ENCODE measurements at places on chromosomes 4 and X. TPM values are rescaled to one million over a fixed set of nuclear protein-coding genes. Genes with fewer than 3 reads are reported as not detected.

DNA sequence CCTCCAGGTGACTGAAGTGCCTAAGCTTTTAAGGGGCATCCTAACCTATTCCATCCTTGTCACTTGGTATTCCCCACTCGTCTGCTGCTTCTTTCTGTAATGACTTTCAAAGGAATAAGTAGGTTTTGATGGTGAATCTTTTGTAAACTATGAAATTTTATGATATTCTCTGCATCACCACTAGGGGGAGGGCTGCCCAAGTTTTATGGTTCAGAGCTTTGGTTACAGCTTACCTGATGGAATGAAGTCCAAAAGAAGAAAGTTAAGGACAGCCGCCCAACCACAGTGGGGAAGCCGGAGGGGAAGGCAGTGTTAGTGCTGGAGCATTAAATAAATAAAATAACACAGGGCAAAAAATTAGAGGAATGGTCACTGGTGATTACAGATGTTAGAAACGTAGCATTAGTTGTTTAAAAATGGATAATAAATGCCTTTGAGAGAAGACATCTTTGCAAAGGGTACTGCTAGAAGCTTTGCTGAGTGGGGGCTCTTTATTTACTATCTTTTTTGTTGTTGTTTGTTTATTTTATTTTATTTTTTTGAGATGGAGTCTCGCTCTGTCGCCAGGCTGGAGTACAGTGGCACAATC, 204.9 kb downstream of the GBA3 start:
- no peak overlapping the region for H3K4me3 ChIP-seq
- no peak overlapping the region for H3K27ac ChIP-seq
- no peak for DNase-seq
- no peaks in the 10 kb centered on the region for H3K27me3 ChIP-seq
- no peaks in the 10 kb centered on the region for H3K36me3 ChIP-seq

ASB12 gene
- 2.9 TPM for total RNA-seq

DNA sequence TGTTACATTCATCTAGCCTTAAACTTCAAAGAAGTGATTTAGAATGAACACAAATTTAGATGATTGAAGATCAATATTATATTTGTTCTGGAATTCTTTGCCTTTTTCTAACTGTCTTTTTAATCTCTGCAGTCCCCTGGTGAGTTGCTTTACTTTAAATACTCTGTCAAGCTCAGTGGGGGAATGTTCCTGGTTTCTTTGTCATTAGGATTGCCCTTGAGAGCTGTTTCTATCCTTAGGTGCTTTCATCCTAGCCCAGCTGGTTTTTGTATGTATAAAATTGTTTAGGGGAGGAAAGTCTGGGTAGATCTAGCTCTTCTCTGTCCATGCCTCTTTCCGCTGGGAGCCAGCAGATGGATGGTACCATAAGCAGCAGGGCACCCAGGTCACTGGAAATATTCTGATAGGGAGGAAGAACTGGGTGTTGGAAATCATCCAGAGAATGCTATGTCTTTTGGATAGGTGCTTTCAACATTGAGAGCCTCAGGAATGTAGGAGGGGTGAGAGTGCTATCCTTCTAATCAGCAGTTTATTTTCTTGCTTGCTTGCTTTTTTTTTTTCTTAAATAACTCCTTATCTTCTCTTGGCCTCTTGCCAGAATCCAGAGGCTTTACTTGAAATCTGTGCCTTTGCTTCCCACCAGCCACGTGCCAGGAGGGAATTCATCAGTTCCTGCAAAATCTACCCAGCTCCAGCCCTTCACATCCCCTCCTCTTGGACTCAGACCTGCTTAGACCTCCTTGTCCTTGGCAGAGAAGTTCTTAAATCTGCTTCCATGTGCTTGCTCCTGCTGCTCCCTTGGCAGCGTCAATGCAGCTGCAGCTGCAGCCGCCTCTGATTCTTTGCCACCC, 215.3 kb upstream of the ANXA3 start:
- no peak overlapping the region for H3K27ac ChIP-seq
- no peak for DNase-seq
- no peaks in the 10 kb centered on the region for H3K36me3 ChIP-seq
- no peak overlapping the region for H3K4me3 ChIP-seq
- no peaks in the 10 kb centered on the region for H3K27me3 ChIP-seq

DNA sequence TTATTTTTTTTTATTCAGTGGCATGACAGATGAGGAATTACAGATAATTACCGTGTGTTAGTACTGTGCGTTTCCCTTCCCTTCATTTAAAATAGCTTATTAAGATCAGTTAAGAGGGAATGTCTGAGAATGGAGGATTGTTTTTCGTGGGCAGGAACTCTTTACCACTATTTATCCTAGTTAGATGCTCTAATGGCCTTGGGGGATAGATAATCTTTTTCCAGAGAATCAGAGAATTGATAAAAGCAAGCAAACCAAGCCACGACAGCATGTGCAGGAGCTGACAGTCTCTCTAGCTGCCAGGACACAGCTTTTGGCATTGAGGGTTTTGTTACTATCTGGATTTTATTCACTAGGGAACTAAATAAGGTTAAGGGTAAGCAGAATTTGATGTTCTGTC, 128.7 kb downstream of the DCLK2 start:
- no peak overlapping the region for H3K4me3 ChIP-seq
- no peaks in the 10 kb centered on the region for H3K27me3 ChIP-seq
- no peak for DNase-seq

PFKFB1 gene
- 0.34 TPM for total RNA-seq

- H3K4me3 ChIP-seq, result no peak overlapping the region
- H3K36me3 ChIP-seq, result no peaks in the 10 kb centered on the region
- no peaks in the 10 kb centered on the region for H3K4me1 ChIP-seq
- no peaks in the 10 kb centered on the region for H3K27me3 ChIP-seq
Observed at GRCh38 chr4:6761649-6762615, 20.6 kb upstream of the KIAA0232 start.

PPP4R3C gene
- not detected for total RNA-seq

GRCh38 chrX:103467887-103468286, 51.4 kb downstream of the RAB40A start:
- DNase-seq, result no peak
- no peaks in the 10 kb centered on the region for H3K4me1 ChIP-seq
- H3K36me3 ChIP-seq, result no peaks in the 10 kb centered on the region
- H3K27me3 ChIP-seq, result no peaks in the 10 kb centered on the region
- no peak overlapping the region for H3K27ac ChIP-seq

PPEF1 gene
- 0.60 TPM for total RNA-seq

PNCK gene
- total RNA-seq, result 3.1 TPM

DNA sequence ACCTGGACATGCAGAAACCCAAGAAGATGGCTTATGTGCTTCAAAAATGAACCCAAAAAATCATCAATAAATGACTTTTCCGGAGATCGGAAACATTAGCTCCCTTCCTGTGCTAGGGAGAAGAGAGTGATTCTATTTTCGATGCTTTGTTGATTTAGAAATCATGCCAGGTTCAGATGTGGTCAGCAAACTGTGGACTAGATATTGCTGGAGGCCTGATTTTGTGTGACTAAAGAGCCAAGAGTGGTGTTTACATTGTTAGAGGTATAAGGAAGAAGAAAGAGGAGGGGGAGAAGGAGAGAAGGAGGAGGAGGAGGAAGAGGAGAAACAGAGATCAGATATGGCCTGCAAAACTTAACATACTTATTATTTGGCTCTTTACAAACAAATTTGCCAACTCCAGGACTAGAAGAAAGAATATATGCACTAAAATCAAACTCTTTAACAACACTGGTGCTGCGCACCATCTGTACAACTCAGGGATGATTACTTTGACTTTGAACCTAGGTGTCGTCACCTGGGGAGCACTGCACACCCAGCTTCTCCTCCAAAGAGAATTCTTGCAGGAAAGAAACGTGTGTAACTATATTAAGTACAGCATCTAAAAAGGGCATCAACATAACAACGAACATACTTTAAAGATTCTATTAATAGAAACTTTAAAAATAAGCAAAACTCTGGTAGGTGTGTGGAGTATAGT, 664.9 kb upstream of the LCORL start:
- no peaks in the 10 kb centered on the region for H3K27me3 ChIP-seq
- H3K4me3 ChIP-seq, result no peak overlapping the region
- H3K36me3 ChIP-seq, result no peaks in the 10 kb centered on the region
- H3K27ac ChIP-seq, result no peak overlapping the region
- H3K4me1 ChIP-seq, result no peaks in the 10 kb centered on the region
- no peak for DNase-seq

GRCh38 chr4:29708473-29708872, 1011.7 kb upstream of the PCDH7 start:
- DNase-seq, result no peak
- no peaks in the 10 kb centered on the region for H3K4me1 ChIP-seq
- H3K36me3 ChIP-seq, result no peaks in the 10 kb centered on the region
- no peak overlapping the region for H3K27ac ChIP-seq
- H3K27me3 ChIP-seq, result no peaks in the 10 kb centered on the region

GRCh38 chrX:11111947-11112346, 815 bp downstream of the HCCS start:
- no peaks in the 10 kb centered on the region for H3K27me3 ChIP-seq
- H3K27ac ChIP-seq, result peak overlapping the region; percentile 88
- DNase-seq, result no peak
- peak overlapping the region; percentile 96 for H3K4me3 ChIP-seq
- peaks cover 15% of the 10 kb centered on the region for H3K4me1 ChIP-seq
- peaks cover 33% of the 10 kb centered on the region for H3K36me3 ChIP-seq

DNA sequence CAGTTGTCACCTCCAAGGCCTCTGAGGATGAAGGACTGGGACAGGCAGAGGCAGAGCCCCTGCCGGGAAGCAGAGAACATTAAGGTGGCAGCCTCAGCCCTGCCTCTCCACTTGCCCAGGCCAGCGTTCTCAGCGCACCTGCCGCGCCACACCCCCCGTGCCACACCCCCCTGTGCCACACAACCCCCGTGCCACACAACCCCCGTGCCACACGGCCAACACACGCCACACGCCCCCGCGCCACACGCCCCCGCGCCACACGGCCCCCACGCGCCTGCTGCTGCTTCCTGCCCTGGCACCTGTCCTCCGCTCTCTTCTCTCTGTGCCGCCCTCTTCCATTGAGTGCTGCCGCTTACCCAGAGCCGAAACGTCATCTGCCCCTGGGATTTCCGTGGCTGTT, 58.0 kb upstream of the ZFP42 start:
- H3K4me3 ChIP-seq, result no peak overlapping the region
- no peaks in the 10 kb centered on the region for H3K36me3 ChIP-seq
- H3K27me3 ChIP-seq, result no peaks in the 10 kb centered on the region
- DNase-seq, result no peak

GRCh38 chr4:138898282-138898681, 117.3 kb upstream of the NOCT start:
- H3K4me3 ChIP-seq, result no peak overlapping the region
- H3K36me3 ChIP-seq, result no peaks in the 10 kb centered on the region
- H3K4me1 ChIP-seq, result peaks cover 8% of the 10 kb centered on the region

GRCh38 chr4:11608992-11609391, 180.3 kb upstream of the HS3ST1 start:
- no peaks in the 10 kb centered on the region for H3K27me3 ChIP-seq
- H3K4me1 ChIP-seq, result no peaks in the 10 kb centered on the region
- no peak overlapping the region for H3K4me3 ChIP-seq
- no peaks in the 10 kb centered on the region for H3K36me3 ChIP-seq
- no peak for DNase-seq

GRCh38 chrX:75228854-75229253, 45.0 kb upstream of the UPRT start:
- no peak overlapping the region for H3K4me3 ChIP-seq
- no peak overlapping the region for H3K27ac ChIP-seq
- DNase-seq, result no peak
- no peaks in the 10 kb centered on the region for H3K4me1 ChIP-seq
